Sigmoid colon (tissue), 7 donors: ENCODE measurements at places on chromosomes 12 and 14.
A peak's percentile ranks its signal among the peaks of the same experiment; 100 is the strongest.

- H3K27ac ChIP-seq = no peak overlapping the region
- H3K4me3 ChIP-seq = no peak overlapping the region
- H3K27me3 ChIP-seq = no peaks in the 10 kb centered on the region
- H3K4me1 ChIP-seq = no peaks in the 10 kb centered on the region
These were observed 710.6 kb upstream of the TMEM132C start for GRCh38 chr12:127556231-127556886.

DNA sequence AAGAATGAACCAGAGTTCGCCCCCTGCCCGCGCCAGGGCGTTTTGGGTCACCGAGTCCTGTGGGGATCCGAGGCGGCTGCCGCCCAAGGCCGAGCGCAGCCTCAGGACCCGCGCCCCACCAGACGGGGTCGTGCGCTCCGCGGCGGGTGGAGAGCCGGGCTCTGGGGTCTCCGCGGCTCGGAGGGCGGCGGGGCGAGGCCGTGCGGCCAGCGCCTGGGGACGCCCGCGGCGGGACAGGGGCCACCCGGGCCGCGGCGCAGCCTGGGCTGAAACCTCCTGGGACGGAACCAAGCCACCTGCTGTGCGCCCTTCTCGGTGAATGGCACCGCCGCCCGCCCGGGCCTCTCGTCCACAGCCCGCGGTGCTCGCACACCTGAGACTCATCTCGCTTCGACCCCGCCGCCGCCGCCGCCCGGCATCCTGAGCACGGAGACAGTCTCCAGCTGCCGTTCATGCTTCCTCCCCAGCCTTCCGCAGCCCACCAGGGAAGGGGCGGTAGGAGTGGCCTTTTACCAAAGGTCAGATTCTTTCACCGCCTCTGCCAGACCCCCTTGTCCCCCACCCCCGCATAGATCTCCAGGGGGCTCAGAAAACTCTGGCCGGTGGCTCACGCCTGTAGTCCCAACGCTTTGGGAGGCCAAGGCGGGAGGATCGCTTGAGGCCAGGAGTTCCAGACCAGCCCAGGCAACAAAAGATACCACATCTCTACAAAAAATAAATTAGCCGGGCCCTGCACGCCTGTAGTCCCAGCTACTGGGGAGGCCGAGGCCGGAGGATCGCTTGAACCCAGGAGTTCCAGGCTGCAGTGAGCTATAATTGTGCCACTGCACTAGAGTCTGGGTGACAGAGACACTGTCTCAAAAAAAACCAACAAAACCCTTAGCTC, 901 bp downstream of the B3GNT4 start:
- peaks cover 15% of the 10 kb centered on the region for H3K27me3 ChIP-seq
- no peak overlapping the region for H3K4me3 ChIP-seq
- H3K36me3 ChIP-seq = peaks cover 24% of the 10 kb centered on the region
- H3K27ac ChIP-seq = no peak overlapping the region
- no peak for DNase-seq

GRCh38 chr14:22798528-22798927, 16.7 kb downstream of the SLC7A7 start:
- H3K36me3 ChIP-seq = no peaks in the 10 kb centered on the region
- H3K27me3 ChIP-seq = no peaks in the 10 kb centered on the region
- no peaks in the 10 kb centered on the region for H3K4me1 ChIP-seq
- H3K4me3 ChIP-seq = no peak overlapping the region

DNA sequence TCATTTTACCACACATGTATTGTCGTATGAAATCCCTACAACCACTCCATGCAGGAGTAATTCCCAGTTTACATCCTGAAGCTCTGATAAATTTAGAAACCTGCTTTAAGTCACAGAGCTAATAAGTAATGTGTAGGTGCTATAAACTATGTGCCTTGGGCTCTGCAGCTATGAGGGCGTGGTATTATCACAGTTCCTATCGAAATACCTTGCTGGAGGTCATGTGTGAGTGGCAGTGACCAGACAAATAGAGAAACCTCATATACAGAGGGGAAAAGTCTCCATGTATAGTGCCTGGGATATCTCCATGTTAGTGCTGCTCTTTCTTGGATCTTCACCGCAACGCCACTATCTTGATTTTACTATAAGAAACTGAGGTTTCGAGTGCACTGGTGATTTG, 883 bp upstream of the TBC1D15 start:
- H3K36me3 ChIP-seq = no peaks in the 10 kb centered on the region
- H3K4me3 ChIP-seq = peak overlapping the region; percentile 72
- H3K27ac ChIP-seq = peak overlapping the region; percentile 84

- no peaks in the 10 kb centered on the region for H3K36me3 ChIP-seq
- H3K27ac ChIP-seq = no peak overlapping the region
- H3K27me3 ChIP-seq = no peaks in the 10 kb centered on the region
- no peak overlapping the region for H3K4me3 ChIP-seq
- no peak for DNase-seq
- no peaks in the 10 kb centered on the region for H3K4me1 ChIP-seq
These were observed 26.9 kb upstream of the GCH1 start for GRCh38 chr14:54929556-54929955.

DNA sequence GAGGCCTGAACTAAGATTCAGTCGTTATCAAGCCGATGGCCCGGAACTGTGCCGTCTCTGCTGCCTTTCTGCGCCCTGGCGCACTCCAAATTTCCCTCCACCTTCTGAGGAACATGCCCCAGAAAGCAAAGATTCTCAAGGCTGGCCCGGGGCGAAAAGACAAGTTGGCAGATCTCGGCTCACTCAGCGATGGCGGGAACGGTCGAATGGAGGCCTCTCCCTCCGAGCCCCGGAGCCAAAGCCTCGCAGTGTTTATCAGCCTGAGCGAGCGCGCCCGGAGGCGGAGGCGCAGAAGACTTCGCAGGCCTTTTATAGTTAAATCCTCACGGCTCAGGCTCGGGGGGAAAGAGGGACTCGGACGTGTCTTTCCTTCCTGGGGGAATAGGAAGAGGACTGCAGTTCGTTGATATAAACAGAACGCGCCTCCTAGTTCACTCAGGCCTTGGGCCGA, 5.6 kb downstream of the TBX5 start:
- peak; percentile 48 for DNase-seq
- H3K27me3 ChIP-seq = peaks cover 98% of the 10 kb centered on the region
- no peaks in the 10 kb centered on the region for H3K36me3 ChIP-seq

GRCh38 chr14:35304812-35305462, 12.8 kb downstream of the PSMA6 start:
- H3K4me3 ChIP-seq = no peak overlapping the region
- no peaks in the 10 kb centered on the region for H3K27me3 ChIP-seq
- H3K36me3 ChIP-seq = peaks cover 22% of the 10 kb centered on the region
- H3K4me1 ChIP-seq = peaks cover 60% of the 10 kb centered on the region

GRCh38 chr12:77064896-77065360, 441 bp downstream of the E2F7 start:
- H3K27me3 ChIP-seq = peaks cover 6% of the 10 kb centered on the region
- H3K4me3 ChIP-seq = peak overlapping the region; percentile 62
- H3K4me1 ChIP-seq = peaks cover 9% of the 10 kb centered on the region

DNA sequence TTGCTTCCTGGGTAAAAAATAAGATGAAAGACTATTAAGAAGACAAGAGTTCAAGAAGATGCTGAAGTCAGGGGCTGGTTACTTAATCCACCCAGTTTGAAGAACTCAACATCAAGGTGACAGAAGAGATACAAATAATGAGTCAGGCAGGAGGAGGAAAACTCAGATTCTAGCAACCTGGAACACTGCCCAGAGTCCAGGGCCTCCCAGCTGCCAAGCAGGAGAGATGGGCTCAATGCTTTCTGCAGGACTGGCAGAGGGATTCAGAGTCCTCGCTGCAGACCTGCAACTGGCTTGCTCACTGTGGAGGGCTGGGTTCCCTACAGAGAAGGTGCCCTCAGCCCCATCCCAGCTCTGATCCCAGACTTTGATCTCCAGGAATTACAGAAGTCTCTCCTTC, 28.6 kb upstream of the CEBPE start:
- H3K27ac ChIP-seq = peak overlapping the region; percentile 81
- H3K4me3 ChIP-seq = no peak overlapping the region
- H3K27me3 ChIP-seq = no peaks in the 10 kb centered on the region

DNA sequence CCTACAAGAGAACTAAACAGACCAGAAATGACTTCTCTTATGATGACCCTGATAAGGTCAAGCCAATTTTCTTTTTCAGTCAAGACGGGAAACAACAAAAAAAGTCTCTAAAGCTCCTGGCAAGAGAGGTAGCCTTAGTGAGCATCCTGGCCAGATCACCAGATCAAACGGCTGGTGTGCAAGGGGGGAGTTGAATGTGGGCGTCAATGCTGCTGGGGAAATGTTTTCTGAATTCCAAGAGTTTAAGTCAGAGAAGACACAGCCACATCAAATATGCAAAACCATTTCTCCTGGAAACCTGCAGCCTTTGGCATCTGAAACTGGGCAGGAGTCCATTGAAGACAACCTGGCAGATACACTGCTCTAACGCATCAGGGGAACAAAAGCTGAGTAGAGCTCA, 16.0 kb upstream of the SELPLG start:
- H3K27ac ChIP-seq = peak overlapping the region; percentile 61
- peaks cover 35% of the 10 kb centered on the region for H3K4me1 ChIP-seq
- peaks cover 48% of the 10 kb centered on the region for H3K36me3 ChIP-seq
- no peak for DNase-seq
- H3K4me3 ChIP-seq = no peak overlapping the region
- H3K27me3 ChIP-seq = no peaks in the 10 kb centered on the region

GRCh38 chr12:130354407-130354806, 16.7 kb downstream of the PIWIL1 start:
- H3K4me1 ChIP-seq = no peaks in the 10 kb centered on the region
- no peaks in the 10 kb centered on the region for H3K36me3 ChIP-seq
- DNase-seq = no peak

DNA sequence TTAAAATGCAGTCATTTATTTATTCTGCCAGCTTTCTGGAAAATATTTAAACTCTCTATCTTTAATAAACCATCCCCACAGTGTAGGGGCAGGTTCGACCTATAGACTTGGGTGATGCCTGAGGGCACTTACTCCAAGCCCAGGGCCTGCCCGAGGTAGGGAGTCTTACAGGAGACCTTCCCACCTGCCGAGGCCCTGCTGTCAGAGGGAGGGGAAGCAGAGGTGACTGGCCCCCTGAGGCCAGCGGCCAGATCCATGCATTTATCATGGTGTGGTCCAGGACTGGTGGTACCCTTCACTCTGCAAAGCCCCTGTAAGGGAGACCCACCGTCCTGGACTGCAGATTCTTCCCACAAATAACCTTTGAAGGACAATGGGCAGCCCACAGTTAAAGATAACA, 7.6 kb downstream of the EML1 start:
- no peak overlapping the region for H3K27ac ChIP-seq
- H3K4me1 ChIP-seq = no peaks in the 10 kb centered on the region
- no peak for DNase-seq
- H3K27me3 ChIP-seq = no peaks in the 10 kb centered on the region

DNA sequence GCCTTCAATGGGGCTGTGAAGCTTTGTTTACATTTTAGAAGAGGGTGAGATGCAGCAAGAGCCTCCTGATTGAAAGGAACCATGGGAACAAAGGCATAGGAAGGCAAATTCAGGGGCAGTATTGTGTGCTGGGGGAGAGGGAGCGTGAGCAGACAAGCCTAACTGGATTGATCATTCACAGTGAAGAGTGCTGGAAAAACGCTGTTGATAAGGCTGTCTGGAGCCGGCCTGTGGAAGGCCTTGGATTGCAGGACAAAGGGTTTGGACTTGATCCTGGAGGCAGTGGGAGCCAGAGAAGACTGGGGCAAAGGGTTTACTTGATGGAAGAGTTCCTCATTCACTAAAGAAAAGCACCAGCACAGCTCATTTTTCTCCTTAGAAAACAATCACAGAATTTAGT, 160.5 kb downstream of the PAH start:
- H3K27me3 ChIP-seq = no peaks in the 10 kb centered on the region
- H3K27ac ChIP-seq = peak overlapping the region; percentile 39
- H3K4me1 ChIP-seq = no peaks in the 10 kb centered on the region
- no peaks in the 10 kb centered on the region for H3K36me3 ChIP-seq
- no peak overlapping the region for H3K4me3 ChIP-seq

GRCh38 chr12:95978774-95979173, 17.4 kb downstream of the HAL start:
- DNase-seq = no peak
- H3K27ac ChIP-seq = no peak overlapping the region
- no peak overlapping the region for H3K4me3 ChIP-seq
- no peaks in the 10 kb centered on the region for H3K27me3 ChIP-seq

DNA sequence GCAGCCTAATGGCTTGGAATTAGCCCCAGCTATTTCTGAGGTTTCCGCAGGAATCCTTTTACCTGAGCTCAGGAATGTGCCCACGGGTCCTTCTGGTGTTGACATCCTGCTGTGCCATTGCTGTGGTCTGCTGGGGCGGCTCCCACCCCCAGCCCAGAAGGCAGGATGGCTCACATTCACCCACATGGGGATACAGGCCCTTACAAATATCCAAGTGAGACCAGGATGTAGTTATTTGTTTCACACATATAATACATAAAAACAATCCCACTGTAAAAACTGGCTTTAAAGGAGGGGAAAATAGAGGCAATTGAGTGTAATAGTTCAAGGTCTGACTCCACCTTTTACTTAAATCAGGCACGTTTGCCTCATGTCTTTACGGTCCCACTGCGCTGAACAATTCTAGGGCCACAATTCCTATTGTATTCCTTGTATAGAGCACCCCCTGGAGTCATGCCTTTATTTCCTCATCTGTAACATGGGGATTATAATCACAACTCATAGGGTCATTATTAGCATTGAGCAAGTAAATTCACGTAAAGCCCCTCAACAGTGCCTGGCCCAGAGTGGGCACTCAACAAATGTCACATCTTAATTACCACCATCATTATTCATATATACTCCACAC, 57.2 kb upstream of the FICD start:
- DNase-seq = no peak
- no peaks in the 10 kb centered on the region for H3K4me1 ChIP-seq
- peaks cover 8% of the 10 kb centered on the region for H3K27me3 ChIP-seq
- H3K36me3 ChIP-seq = no peaks in the 10 kb centered on the region
- H3K4me3 ChIP-seq = no peak overlapping the region

DNA sequence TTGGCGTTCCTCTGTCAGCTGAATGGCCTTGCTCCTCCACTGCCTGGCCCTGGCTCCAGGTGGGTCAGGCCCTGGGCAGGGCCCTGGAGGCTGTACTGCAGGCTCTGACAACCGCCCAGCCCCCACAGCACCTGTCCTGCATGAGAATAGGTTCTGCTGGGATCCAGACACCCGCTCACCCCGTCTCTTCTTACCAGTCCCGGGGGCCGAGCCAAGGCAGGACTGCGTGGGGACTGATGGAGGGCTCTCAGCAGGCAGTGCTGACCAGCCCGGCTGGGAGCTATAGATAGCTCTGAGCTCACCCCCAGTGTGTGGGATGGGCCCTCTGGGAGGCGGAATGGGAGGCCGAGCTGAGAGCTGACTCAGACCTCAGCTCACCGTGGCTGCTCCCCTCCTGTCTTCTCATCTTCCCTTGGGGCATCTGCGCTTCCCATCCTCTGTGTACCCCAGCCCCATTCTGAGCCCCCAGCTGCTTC, 39.6 kb downstream of the TEAD4 start:
- H3K4me1 ChIP-seq = peaks cover 11% of the 10 kb centered on the region
- no peak overlapping the region for H3K4me3 ChIP-seq
- no peaks in the 10 kb centered on the region for H3K36me3 ChIP-seq
- H3K27ac ChIP-seq = no peak overlapping the region

GRCh38 chr12:34401659-34402227, 379.4 kb downstream of the ALG10 start:
- DNase-seq = peak; percentile 56
- H3K4me3 ChIP-seq = no peak overlapping the region
- no peak overlapping the region for H3K27ac ChIP-seq
- H3K27me3 ChIP-seq = no peaks in the 10 kb centered on the region
- H3K4me1 ChIP-seq = no peaks in the 10 kb centered on the region

- H3K27me3 ChIP-seq = no peaks in the 10 kb centered on the region
- H3K27ac ChIP-seq = peak overlapping the region; percentile 89
- peaks cover 33% of the 10 kb centered on the region for H3K4me1 ChIP-seq
- peak overlapping the region; percentile 77 for H3K4me3 ChIP-seq
- peaks cover 3% of the 10 kb centered on the region for H3K36me3 ChIP-seq
These were observed 976 bp downstream of the PEX5 start for GRCh38 chr12:7190268-7191055.

- H3K27me3 ChIP-seq = no peaks in the 10 kb centered on the region
- DNase-seq = no peak
These were observed 212.8 kb downstream of the SUDS3 start for GRCh38 chr12:118589162-118589561.
